ENCODE measurements at places on chromosomes 16 and 17.

- peak; percentile 40 for DNase-seq
These were observed 107.0 kb downstream of the ANKRD11 start for GRCh38 chr16:89383095-89384003.

DNA sequence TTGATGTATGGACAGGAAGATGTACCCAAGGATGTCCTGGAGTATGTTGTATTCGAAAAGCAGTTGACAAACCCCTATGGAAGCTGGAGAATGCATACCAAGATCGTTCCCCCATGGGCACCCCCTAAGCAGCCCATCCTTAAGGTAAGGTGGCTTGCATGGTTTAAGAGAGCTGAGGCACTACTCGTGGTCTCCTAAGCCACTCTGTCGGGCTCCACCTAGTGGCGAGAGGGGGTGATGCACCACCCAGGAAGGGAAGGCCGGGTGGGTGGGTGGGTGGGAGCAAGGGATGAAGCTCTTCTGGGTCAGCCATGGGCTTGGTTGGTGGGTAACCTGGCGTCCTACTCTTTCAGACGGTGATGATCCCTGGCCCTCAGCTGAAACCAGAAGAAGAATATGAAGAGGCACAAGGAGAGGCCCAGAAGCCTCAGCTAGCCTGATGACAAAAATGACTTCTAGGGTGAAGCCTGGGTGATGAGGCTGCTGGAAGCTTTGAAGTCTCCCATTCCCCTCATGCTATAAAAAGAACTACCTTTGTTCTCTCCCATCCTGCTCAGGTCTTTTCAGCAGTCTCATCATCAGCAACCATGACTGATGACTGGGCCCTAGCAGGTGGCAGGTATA, 21.5 kb downstream of the GPR179 start:
- peak; percentile 30 for DNase-seq

DNA sequence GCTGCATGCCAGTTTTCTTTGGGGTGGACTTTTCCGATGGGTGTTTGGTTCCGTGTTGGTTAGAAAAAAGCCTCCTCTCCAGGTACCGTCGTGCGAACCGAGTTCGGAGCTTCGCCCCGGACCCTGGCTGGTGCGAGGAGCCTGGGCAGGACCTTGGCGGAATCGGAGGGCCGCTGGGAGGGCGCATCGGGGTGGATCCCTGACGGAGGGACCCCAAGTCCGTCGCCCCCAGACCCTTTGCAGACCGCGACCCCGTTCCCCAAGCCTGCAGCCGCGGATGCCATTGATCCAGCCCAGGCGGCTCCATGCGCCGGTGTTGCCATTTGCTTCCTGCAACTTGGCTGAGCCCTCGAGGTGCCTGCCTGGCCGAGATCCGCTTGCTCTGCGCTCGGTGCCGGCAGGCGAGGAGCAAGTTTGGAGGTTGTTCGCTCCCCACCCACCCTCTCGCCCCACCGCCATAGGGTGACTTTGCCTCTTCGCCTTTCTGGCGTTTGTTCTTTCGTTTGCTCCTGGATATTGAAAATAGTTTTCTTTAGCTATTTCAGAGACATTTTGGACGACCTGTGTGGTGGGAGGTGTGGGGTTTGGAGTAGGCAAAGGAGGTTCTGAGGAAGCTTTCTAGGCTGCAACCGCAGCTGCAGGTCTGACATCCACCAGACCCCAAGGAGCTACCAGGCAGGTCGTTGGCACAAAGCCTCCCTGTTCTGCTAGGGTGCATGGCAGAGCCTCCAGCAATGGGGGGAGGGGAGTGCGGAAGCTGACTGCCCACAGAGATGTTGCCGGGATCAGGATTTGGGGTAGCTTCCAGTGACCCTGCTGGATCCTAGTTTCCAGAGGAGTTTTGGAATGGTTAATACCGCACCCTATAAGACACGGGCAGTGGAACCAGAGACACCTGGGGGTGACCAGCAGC, 58.2 kb downstream of the RAP1GAP2 start:
- no peak for DNase-seq

DNA sequence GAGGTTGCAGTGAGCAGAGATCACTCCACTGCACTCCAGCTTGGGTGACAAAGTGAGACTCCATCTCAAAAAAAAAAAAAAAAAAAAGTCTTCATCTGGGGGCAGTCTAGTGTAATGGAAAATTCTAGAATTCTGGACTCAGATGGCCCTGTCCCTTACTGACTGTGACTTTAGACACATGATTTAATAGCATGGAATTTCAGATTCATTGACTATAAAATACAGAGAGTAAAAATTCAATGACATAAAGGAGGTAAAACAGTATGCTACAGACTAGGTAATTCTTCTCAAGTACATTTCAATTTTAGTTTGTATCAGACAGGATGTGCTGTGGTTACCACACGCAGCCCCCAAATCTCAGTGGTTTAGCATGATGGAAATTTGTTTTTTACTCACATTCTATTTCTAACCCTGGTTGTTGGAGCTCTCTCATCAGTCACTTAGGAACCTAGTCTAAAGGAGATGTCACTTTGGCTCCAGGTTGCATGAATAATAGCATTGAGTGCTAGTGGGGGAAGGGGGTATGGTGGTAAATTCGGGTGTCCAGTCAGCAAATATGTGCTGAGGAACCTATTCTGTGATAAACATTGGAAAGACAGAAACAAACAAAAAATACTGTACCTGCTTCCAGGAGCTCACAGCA, 444.0 kb downstream of the XYLT1 start:
- no peak for DNase-seq

DNA sequence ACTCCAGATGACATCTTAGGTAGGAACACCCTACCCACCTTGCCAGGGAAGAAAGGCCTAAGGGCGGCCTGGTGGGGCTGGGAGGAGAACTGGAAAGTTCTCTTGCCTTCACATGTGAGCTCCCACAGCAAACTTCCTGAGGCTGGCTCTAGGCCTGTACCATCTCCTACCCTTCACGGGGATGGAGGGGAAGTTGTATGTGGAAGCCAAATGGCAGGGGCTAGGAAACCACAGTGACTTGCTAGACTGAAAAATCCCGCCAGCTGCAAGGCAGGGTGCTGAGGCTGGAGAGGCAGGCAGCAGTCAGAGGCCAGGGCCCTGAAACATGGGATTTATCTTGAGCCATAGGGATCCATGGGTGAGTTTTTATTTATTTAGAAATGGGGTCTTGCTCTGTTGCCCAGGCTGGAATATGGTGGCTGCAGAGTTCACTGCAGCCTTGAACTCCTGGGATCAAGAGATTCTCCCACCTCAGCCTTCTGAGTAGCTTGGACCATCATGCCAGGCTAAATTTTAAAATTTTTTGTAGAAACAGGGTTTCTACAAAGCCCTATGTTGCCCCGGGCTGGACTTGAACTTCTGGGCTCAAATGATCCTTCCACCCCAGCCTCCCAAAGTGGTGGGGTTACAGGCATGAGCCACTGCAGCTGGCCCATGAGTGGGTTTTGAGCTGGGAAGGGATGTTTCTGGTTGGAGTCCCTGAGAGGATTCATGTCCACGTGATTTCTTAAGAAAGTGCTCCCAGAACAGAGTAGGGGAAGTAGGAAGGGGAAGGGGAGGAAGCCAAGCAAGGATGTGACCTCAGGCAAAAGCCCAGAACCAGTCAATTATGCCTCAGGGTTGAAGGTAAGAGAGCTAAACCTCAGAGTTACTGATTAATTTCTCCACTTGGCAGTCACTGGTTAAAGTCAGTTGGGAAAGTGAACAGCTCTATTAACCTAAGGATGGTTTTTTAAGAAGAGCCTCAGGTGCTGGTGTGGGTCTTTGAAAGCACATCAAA, 4.0 kb upstream of the KAT8 start:
- no peak for DNase-seq

- peak; percentile 92 for DNase-seq
These were observed 4.0 kb downstream of the CCDC92B start for GRCh38 chr17:2745317-2746037.

DNA sequence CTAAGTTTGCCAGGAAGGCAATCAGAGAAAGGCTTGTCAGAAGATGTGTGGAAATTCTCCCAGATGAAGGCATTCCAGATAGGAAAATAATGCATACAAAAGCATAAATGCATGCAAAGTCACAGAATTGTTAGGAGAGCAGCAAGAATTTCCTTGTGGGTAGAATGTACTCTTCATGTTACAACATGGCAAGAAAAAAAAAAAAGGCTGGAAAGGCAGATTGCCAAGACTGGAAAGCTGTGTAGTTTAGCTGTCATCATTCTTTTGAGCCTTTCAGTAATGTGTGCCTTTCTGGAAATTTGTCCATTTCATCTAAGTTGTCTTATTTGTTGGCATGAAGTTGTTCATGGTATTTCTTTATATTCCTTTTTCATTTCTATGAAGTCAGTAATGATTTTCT, 71.0 kb upstream of the EFCAB3 start:
- DNase-seq = no peak

DNA sequence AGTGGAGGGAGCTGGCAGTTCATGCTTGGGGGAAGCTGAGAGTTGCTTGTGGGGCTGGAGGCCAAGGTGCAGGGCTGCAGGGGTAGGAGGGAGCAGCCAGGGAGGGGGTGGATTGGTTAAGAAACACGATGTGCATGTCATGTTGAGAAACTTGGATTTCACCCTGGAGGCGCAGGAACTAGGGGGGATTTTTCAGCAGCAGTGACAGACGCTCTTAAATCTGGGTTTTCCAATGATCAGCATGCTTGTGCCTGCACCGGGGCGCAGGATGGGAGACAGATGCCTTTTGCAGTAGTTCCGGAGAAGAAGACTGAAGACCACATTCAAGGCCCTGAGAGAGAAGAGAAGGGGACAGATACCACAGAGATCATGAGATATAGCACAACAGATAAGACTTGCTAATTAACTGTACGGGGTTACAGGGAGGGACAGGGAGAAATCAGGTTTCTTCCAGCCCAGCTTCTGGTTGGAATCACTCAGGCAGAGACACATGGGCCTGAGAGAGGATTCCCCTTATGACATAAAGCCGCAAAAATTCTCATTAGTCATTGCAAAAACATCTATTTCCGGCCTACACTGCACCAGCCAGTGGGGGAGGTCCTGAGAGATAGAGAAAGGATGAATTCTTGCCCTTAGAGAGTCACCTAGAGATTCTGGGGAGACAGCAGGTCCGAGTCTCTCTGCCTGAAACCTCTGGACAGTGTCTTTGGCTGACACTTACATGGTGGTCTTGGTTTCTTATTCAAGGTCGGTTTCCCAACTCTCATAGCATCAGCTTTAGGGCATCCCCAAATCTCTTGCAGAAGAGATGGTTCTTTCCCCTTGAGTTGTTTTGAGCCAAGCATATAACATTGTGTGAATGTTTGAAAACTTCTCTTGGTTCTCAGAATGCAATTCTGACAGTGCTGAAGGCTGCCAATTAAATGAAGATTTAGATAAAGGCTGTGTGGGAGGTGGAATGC, 27.1 kb downstream of the CDH13 start:
- no peak for DNase-seq

GRCh38 chr16:51569203-51569931, 418.3 kb upstream of the SALL1 start:
- DNase-seq = no peak

DNA sequence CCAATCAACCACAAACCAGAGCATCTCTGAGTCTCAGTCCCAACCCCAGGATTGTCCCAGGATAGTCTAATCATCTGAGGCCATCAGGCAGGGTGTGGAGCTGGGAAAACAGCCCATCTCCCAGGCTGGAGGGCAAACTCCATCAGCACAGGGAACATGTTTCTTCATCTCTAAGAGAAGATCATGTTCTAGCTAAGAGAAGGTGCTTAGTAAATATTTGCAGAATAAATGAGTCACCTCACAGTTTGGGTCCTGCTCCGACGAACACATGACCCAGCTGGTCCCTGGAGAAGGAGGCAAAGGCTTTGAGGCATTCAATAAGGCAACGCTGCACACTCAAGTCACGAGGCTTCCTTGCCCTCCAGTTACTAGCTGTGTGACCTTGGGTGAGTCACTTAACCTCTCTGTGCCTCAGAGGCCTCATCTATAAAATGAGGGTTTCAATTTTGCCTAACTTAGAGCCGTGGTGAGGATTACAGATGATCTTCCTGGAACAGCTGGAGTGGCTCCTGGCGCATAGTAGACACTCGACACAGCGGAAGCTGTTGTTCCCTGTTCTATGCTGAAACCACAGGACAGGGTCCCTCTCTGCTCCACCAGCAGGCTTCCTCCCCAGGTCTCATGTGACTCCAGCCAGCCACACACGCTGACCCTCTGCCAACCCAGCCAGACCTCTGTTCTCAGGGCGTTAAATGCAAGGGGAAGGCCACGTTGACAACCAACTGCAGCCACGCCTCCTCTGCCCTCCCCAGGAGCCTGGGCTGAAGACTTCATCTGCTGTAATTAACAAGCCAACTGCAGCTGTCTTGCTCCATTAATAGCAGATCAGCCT, 10.3 kb upstream of the RPL38 start:
- no peak for DNase-seq

DNA sequence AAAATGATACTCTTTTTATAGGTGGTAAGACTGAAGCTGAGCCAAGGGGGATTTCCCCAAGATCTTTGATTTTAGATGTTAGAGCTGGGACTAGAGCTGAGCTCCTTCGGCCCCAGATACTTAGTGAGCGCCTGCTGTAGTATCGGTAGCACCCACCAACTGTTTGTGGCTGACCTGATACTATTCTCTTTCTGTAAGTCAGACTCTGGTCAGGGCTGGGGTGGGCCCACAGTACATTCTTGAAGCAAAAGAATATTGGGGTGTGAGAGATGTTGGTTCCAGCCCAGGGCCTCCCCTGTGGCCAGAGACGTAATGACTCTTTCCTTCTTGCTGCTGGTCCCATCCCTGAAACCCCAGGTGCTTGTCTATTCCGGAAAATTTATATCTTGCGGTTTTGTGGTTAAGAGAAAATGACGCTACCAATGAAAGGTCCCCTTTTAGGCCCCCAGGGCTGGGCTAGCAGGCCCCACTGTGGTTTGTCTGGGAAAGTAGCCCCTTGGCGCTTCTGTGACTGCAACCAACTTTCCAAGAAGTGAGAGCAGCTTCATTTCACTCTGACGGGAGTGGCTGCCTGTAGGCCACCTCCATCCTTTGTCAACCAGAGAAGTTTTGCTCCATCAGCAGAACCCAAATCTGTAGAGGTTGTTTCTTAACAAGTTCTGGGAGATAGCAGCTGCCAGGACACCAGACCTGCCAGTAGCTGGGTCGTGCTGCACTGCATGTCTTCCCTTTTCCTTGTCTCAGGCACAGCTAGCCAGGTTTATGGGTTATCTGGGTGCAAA, 86.4 kb upstream of the LGALS9 start:
- DNase-seq = no peak

DNA sequence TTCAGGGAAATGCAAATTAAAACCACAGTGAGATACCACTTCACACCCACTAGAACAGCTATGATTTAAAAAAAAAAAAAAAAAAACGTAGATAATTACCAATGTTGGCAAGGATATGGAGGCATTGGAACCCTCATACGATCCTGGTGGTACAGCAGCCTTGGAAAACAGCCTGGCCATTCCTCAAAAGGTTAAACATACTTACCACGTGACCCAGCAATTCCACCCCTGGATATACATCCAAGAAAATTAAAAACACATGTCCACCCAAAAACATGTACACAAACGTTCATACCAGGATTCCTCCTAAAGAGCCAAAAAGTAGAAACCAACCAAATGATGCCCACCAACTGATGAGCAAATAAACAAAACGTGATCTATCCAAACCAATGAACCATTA, 68.1 kb downstream of the GAS7 start:
- DNase-seq = no peak

- DNase-seq = no peak
These were observed 3.6 kb downstream of the SCRN2 start for GRCh38 chr17:47837401-47838039.

GRCh38 chr17:39193346-39193745, 4.1 kb downstream of the CACNB1 start:
- no peak for DNase-seq

Measured in right lung (tissue), 10 donors.